Skin of body (tissue), 3 donors: ENCODE measurements at places on chromosomes 12 and 14.
A peak's percentile ranks its signal among the peaks of the same experiment; 100 is the strongest.

- DNase-seq, result peak; percentile 84
These were observed 910 bp upstream of the SRP54 start for GRCh38 chr14:34981743-34982420.

DNA sequence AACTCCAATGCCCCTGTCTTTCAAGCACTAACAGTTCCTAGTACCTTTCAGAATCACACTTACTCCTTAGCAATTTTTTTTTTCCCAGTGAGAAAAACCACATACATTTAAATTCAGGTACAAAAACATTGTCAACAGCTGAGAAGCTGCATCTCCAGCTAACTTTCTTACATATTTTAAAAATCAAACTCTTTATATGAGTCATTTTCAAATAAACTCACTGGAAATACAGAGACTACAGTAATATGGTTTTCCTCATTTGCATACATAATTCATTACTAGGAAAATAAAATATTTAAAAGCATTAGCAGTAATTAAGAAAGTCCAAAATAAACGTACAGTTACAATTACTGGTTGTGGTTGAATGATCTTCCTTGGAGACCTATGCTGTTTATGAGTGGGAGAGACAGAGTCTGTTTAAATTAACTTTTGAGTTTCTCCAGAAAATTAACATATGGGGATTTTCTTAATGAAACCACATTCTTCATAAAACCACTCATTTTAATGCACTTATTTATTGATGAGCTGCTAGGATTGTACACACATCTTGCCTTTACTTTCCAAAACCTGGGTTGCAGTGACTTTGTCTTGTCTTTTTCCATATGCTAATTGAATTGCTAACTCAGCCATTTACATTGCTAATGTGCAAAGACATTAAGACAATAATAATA, 9.8 kb downstream of the MUCL1 start:
- no peak for DNase-seq

GRCh38 chr12:130872179-130873096, 572 bp downstream of the RAN start:
- DNase-seq, result no peak

DNA sequence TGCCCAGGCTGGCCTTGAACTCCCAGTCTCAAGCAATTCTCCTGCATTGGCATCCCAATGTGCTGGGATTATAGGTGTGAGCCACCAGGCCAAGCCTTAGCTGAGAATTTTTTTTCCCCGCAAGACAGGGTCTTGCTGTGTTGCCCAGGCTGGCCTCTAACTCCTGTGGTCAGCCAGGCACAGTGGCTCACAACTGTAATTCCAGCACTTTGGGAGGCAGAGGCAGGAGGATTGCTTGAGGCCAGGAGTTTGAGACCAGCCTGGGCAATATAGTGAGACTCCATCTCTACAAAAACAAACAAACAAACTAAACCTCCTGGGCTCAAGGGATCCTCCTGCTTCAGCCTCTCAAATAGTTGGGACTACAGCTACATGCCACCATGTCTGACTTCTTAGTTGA, 27.3 kb downstream of the DEPDC4 start:
- DNase-seq, result no peak

- DNase-seq, result no peak
These were observed 872.4 kb upstream of the ATXN7L3B start for GRCh38 chr12:73665193-73665592.

- no peak for DNase-seq
These were observed 221.5 kb downstream of the PDZRN4 start for GRCh38 chr12:41409628-41410027.

DNA sequence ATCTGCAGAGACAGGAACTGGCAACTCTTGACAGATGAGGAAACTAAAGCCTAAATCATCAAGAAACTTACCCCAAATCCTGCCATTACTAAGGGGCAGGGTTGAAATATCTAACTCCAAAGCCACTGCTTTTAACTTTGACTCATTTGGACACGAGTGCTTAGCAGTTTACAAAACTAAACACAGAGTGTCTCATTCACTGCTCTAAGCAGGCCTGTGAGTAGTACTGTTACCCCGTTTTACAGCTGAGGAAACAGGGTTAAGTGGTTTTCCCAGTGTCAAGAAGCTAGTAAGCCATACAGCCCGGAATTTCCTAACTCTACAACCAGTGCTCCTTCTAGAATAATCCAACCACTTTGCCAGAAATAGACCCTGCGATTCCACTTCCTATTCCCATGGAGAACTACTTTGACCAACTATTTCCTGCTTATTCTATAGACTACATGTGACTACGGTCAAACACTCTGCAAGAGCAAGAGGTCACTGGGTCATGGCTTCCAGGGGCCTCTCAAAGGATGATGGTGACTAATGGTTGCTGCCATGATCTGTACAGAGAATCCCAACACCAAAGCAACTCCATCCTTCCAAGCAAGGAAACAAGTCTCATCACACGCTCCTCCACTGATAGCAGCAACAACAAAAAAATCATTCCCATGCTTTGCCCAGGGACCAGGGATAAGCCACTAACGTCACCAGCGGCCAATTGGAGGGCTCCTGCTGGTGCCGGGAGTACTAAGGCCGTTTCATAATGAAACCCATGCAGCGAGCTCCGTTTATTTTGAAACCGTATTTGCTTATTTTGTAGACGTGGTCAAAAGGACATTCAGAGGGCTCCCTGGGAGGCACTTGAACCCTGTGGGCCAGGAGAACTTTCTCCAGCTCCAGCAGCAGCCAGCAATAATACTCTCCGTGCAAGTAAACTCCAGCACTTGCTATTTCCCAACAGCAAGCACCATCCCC, 56.3 kb downstream of the NUAK1 start:
- DNase-seq, result no peak

DNA sequence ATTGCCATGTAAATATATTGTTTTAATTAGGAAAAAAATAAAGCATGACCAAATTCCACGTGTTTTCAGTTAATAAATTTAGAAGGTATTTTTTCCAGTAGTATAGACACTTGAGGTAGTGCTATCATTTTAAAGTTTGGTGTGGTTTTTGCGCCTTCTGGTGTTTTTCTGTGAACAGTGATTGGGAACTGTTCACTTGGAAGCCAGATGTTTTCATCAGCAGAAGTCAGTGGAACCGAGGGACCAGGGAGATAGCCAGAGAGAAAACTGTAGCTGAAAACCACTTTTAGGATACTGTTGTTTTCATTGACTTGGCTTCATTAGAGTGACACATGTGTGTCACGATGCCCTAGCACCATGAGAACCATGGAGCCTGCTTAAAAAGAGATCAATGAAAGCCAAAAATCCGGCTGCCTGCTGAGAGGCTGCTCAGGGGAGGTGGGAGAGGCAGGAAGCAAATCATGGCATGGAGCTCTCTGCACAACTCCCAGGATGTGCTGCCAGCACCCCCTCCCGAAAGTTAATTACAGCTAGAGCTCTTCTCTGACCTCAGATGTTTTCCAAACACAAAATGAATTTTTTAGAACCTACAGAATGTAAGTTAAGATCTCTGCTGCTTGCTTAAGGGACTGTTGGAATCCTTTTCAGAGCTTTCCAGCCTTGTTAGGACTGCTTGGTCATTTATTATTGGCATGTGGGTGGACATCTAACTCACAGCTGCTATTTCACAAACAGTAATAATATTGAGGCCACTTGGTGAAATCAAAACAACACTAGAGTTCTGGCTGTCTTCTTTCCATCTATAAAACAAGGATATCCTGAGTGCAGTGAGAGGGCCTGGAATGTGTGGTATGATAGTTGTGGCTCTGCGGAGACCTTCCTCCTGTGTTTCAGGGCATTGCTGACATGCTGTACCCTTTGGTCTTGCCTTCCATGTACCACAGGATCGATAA, 192.3 kb downstream of the ANO4 start:
- DNase-seq, result no peak

DNA sequence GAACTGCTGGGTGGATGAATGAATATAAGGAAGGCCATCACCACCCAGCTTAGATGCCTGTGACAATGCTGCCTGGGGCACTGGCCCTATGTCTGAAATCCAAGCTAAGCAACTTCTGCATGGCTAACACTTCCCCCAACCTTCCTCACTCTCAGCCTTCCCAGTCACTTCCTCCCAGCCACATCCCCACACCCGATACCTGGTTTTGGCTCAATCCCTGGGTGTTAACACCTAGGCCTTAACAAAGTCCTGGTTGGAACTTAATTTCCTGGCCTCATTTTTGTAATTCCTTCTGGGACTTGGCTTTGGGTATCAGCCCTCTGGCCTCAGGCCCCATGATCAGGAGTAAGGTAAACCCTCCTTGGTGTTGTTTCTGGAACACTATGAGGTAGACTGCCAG, 110.0 kb downstream of the EFCAB11 start:
- DNase-seq, result no peak

- no peak for DNase-seq
These were observed 60.0 kb downstream of the GALNT16 start for GRCh38 chr14:69319911-69320310.

DNA sequence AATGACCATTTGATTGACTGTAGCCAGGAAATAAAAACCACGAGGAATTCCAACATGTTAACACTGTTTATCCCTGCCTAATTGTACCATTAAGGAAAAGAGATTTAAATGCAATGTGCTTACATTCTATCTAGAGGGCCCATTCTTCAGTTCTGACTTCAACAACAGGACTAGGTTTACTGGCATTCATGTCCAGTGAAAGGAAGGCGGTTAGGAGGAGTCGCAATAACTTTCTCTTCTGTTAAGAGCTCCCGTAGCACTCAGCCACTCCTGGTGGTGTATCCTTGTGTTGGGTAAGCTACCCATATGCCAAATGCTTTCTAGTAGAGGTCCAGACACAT, 154.7 kb downstream of the STXBP6 start:
- no peak for DNase-seq
